Activated T-cell treated with anti-CD3 and anti-CD28 coated beads for 4 hours (primary cell): ENCODE measurements at places on chromosomes 6 and 20.

GRCh38 chr6:144582939-144583613 lies 297.9 kb downstream of the UTRN start:
- peak; percentile 9 for DNase-seq

DNA sequence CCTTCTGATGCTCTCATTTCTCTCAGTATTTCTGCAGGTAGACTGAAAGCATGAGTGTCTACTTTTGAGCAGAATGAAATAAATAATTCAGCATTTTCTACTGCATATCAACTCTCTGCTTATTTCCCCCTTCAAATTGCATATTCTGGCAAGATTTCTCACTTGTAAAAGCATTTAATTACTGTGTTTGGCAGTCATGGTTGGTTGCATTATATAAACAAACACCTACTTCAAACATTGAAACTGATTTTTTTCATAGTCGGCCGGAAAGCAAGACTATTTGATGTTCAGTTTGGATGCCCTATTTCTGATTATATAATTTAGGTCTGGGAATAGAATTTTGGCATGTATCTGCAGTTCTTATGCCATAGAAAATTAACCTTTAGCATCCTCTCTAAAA lies 73.1 kb downstream of the PLEKHG1 start:
- DNase-seq, result no peak

DNA sequence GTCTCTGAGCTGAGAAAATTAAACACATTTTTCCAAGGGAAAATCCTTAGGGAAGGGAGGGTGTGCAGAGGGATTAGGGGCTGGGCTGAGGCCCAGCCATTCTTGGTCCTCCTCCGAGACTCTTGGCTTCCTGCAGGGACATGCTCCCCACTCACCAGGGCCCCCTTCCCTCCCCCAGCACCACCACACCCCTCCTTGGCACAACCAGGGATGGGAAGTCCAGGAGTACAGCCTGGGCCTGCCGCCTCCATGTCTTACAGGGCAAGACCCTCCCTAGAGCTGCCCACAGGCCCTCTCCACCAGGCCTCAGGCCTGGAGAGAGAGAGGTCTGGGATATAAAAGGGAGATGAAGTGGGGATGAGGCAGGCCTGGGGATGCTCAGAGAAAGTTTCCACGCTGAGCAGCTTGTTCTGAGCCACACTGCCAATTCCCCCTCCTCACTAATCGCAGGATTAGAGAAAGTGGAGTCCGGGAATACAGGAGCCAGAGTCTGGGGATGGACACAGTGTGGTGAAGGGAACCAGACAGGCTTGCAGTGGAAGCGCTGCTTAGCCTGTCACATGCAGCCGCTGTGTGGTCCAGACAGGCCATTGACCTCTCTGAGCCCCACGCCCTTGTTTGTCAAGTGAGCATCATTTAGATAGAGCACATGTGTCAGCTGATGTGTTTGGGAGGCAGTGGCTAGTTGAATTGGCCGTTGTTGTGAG lies 105.5 kb downstream of the MRPL14 start:
- DNase-seq, result no peak

DNA sequence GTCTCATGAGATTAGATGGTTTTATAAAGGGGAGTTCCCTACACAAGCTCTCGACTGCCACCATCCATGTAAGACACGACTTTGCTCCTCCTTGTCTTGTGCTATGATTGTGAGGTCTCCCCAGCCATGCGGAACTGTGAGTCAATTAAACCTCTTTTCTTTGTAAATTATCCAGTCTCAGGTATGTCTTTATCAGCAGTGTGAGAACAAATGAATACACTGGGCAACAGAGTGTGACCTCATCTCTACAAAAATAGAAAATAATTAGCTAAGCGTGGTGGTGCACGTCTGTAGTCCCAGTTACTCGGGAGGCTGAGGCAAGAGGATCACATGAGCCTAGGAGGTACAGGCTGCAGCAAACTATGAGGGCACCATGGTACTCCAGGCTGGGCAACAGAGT lies 51.3 kb downstream of the MDN1 start:
- no peak for DNase-seq

DNA sequence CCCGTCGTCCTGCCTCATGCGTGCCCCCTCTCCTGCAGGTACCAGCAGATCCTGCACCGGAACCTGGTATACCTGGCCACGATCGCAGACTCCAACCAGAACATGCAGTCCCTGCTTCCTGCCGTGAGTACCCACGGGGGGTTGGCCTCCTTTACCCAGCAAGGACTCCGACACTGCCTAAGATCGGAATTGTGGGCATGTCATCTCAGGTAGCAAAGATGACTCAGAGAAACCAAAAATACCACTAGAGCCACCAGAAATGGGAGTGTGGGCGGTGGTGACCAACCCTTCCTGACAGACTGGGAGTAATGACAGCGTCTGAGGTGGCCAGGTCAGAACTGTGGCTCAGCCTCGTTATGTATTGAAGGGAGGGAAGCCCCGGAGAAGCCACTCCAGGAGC lies 16.3 kb downstream of the SS18L1 start:
- no peak for DNase-seq

GRCh38 chr6:100175814-100176310 lies 181.8 kb upstream of the MCHR2 start:
- no peak for DNase-seq
